ENCODE measurements at places on chromosomes 1 and 21. TPM values are rescaled to one million over a fixed set of nuclear protein-coding genes. Genes with fewer than 3 reads are reported as not detected.
A peak's percentile ranks its signal among the peaks of the same experiment; 100 is the strongest.

- no peak for DNase-seq
These were observed 9.8 kb upstream of the KCNQ4 start for GRCh38 chr1:40773748-40774265.

DNA sequence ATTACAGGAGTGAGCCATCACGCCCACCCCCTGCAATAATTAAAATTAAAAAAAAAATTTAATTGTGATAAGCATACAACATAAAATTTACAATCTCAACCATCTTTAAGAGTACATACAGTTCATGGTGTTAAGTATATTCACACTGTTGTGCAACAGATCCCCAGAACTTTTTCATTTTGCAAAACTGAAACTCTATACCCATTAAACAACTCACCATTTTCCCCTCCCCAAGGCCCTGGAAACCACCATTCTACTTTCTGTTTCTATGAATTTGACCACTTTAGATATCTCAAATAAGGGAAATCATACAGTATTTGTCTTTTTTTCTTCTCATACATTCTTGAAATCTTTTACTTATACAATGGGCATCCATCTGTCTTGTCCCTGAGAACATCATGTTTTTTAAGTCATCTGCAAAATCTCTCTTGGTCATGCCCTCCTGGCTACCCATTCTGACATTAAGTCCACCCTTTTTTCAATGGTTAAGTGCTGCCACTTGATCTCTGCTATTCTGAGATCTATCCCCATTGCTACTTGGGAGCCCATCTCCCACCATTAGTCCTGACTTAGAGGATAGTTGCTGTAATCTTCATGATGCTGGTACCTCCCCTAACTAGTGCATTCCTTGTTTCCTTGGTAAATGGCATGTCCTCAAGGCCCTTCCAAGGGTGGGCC lies 39.4 kb upstream of the ZFYVE9 start:
- no peak for DNase-seq

Gene DCST2
- 0.14 TPM for total RNA-seq

DNA sequence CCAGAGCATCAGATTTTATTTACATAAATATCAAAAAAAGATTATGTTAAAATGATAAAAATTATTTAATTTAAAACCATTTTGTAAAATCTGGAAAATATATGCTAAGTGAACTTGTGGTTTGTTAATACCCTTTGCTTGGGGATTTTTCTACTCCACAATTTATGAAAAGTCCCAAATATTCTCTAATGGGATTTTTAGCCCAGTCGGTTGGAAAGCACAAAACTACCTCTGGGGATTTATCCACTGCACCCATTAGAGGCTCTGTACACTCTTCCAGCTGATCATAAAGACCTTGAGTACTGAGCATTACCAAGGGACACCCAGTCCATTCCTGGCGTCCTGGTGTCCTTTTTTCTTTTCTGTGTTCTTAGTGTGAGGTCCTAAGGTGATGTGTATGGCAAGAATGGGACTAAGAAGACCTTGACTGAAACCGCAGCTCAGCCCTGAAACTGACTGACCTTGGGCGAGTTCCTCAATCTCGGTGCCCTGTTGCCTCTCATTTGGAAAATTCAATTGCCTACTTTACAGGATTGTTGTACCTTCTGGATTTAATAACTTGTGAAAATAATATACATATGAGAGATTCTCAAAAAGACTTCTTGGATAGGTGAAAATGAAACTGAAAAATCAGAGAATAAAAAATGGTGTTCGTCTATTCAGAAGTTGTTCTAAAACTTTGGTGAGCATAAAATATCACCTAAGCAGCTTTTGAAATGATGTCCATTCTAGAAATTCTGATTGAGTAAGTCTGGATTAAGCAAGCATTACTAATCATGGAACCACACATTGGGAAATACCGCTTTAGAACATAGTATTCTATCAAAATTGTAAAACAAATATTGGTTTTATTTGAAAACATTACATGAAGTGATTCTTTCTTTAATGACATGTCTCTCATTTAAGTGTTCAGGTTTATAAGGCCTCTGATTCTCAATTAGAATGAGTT lies 21.5 kb upstream of the SAMSN1 start:
- no peak for DNase-seq

Gene CR2
- not detected for total RNA-seq

Gene PARS2
- total RNA-seq = 4.6 TPM

DNA sequence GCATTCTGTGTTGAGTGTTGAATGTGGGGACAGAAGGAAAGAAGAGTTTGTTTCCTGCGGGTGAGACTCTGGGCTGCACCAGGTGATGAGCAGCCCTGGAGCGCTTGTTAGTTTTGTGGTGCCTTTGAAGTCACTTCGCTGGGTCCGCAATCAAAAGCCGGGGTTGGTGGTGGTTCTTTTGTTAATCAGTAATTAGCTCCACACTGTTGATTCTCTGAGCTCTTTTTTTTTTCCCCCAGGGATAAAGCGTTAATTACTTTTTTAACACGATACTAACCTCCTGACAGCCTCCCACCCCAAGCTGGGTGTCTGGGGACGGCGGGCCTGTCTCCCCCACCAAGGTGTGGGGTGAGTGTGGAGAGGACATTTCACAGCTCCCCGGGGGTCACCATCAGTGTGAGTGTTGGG lies 56.6 kb downstream of the AGPAT3 start:
- DNase-seq = peak; percentile 27

GRCh38 chr1:159214149-159214760 lies 9.6 kb downstream of the ACKR1 start:
- no peak for DNase-seq
